ENCODE measurements at places on chromosomes 2 and 18. TPM values are rescaled to one million over a fixed set of nuclear protein-coding genes. Genes with fewer than 3 reads are reported as not detected.

The NGEF gene
- 3.5 TPM for polyA plus RNA-seq

The SH3BP4 gene
- 42.2 TPM for polyA plus RNA-seq

The ABCG8 gene
- 0.84 TPM for polyA plus RNA-seq

DNA sequence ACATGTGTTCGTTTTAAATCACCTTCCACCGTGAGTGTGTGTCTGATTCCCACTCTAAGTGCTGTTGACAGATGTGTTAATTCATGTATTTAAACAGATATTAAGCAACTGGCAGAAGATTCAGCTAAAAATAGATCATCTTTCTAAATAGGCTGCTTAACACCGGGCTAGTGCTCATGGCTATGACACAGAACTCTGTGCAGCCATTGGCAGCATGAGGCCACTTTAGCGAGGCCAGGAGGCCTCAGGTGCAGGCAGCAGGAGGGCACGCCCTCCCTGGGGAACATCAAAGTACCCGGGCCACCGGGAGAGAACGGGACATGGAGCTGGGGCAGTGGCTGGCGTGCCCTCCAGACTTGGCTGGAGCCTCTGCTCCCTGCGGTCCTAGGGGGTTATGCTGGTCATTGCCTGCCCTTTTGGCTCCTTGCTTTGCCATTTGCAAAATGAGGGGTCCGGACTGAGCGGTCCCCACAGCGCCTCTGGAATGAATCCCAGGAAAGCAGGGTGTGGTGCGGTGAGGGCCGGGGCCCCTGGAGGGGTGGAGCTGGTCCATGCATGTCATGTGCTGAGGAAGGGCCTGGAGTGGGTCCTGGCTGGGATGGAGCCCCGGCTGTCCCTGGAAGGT lies 62.8 kb upstream of the HDAC4 start:
- DNase-seq: no peak

DNA sequence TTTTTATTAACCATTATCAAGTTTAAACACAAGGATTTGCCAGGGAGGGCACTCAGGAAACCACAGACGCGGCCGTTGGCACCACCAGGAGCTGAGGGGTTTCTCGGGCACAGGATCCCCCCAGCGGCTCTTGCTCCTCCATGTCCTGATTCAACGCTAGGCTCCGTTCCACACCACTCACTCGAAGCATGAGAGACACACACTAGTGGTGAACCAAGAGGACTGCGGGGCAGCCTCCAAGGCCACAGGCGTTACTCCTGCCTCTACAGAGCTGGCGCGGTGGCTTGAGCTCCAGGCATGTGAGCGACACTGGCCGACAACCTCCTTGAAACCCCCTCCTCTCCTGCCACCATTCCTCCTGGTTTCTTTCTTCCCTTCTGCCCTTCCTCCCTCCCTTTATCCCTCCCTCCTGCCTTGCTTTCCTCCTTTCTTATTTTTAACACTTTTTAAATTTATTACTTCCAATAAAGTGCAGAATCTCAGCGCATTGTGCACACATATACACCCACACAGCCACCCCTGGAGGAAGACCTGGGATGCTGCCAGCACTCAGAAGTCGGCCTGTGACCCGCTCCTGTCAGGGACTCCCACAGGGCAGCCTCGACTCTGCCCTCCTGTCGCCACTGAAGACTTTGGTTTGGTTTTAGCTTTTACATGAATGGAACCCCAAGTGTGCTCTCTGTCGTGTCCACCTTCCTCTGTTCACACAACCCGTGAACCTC lies 21.7 kb downstream of the COX7A2L start:
- DNase-seq: no peak

DNA sequence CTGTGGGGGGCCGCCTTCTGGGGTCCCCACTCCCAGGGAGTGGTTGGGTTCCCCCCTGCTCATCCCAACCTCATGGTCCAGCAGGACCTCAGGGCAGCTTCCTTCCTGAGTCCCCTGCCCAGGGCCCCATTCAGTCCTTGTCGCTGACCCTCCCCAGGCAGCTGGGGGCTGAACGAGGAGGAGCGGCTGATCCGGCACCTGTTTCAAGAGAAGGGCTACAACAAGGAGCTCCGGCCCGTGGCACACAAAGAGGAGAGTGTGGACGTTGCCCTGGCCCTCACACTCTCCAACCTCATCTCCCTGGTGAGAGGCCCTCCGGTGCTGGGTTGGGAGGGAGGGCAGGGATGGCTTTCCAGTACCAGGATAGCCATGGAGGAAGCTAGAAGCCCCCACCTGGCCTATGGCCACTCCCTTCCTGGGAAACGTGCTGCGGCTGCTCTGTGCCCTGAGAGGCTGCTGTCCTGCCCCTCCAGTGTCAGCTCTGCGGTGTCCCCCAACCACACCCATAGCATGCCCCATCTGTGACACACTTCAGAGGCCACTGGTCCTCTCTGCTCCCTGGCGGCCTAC lies 497 bp downstream of the CHRND start:
- no peak for DNase-seq

The NAT8 gene
- polyA plus RNA-seq: 22.6 TPM

DNA sequence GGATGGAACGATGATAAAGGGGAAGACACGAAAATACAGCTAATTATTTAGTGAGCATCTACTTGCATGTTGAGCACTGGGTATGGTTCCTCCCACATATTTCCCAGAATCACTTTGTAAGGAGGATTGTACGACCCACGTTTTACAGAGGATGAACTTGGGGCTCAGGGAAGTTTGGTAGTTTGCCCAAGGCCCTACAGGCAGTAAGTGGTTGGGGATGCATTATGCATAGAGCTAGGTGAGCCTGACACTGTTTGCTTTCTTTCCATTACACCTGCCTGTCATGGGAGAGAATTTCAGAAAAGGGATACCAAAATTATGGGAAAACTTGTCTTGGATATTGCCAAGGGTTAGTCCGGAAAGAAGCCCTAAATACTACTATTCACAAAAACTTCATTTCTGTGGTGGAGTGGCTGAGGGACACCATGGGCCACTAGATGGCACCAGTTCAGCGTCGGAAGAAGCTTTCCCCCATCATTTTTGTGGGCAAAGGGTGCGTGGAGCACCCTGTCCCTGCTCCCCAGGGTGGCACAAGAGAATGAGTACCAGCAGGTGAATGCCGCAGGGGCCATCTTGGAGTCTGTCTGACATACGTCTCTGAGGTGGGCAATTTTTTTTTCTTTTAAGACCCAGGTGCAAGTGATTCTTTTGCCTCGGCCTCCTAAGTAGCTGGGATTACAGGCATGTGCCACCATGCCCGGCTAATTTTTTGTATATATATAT lies 23.5 kb upstream of the C18orf32 start:
- peak; percentile 31 for DNase-seq

GRCh38 chr18:58635891-58636290 lies 7.0 kb upstream of the ALPK2 start:
- no peak for DNase-seq

DNA sequence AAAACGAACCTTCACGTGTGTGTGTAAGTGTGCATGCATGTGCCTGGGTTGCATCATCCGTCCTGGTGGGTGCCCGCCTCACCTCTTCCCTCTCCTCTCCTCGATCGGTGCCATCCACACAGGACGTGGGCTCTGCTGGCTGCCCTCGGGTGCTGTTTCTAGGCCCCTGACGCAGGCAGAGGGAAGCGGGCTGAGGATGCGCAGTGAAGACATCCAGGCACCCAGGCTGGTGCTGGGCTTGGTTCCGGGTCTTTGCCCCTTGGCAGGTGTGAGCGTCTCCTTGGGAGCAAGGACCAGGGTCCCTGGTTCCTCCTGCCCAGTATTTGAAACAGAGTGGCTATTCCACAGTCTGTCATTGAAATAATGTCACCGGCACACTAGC lies 6.2 kb upstream of the ADCY3 start:
- no peak for DNase-seq

- no peak for DNase-seq
These were observed 42.5 kb downstream of the HRH4 start for GRCh38 chr18:24502667-24503523.

DNA sequence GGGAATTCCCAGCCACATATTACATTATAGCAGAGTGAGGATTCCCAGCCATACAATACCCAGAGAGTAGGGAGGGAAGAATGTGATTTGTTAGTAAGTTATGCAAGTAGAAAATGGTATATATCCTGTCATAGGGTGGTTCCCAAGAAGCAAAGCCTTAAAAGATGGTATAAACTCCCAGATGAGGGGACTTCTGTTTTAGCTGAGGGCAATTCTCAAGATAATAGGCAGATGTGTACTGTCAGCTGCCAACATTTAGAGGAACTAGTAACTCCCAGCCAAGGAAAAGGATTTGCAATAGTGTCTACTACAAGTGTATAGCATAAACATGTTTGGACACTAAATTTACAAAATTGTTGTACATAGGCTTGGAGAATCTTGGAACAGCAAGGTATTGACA lies 86.5 kb downstream of the XDH start:
- no peak for DNase-seq

The PCARE gene
- polyA plus RNA-seq: 0.19 TPM

- DNase-seq: no peak
These were observed 37.7 kb upstream of the SMAD2 start for GRCh38 chr18:47968006-47968676.

DNA sequence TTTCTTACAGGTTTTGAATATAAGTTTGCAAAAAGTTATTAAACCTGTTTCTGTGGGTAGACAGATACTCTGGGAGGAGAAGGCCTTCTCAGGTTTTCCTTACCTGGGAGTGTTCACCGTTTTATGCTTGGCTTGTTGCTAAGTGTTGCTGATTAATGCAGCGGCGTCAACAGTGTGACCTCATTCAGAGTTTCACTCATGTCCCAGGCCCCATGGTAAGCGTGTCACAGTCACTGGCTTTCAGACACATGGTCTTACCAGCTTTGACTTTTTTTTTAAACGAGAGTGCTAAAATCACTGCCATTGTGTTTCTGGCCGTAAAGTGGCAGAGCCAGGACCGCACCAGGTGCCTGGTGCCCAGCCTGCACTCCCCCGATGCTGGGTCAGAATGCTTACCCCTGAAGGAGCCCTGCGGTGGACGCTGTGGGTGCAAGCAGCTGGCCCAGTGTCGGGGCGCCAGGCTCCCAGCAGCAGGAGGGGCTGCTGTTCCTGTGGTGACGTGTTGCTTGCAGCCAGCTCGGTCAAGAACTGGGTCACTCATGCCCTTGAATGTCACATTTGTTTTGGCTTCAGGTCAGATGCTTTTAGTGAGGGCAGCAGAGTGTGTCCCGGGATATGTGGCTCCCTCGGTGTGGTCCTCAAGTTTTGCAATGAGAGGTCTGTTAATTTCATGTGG lies 3.5 kb downstream of the CAPN10 start:
- DNase-seq: no peak

- no peak for DNase-seq
These were observed 123.7 kb upstream of the SMAD2 start for GRCh38 chr18:48053881-48054816.

The PPP4R3B gene
- 82.9 TPM for polyA plus RNA-seq

The MAL gene
- 300 TPM for polyA plus RNA-seq

The ATOH8 gene
- polyA plus RNA-seq: 10.3 TPM

Data from renal cortex interstitium (tissue), 15 donors.